ENCODE measurements at places on chromosomes 13 and 19. TPM values are rescaled to one million over a fixed set of nuclear protein-coding genes. Genes with fewer than 3 reads are reported as not detected.

ICAM5 gene
- 0.79 TPM for total RNA-seq

DNA sequence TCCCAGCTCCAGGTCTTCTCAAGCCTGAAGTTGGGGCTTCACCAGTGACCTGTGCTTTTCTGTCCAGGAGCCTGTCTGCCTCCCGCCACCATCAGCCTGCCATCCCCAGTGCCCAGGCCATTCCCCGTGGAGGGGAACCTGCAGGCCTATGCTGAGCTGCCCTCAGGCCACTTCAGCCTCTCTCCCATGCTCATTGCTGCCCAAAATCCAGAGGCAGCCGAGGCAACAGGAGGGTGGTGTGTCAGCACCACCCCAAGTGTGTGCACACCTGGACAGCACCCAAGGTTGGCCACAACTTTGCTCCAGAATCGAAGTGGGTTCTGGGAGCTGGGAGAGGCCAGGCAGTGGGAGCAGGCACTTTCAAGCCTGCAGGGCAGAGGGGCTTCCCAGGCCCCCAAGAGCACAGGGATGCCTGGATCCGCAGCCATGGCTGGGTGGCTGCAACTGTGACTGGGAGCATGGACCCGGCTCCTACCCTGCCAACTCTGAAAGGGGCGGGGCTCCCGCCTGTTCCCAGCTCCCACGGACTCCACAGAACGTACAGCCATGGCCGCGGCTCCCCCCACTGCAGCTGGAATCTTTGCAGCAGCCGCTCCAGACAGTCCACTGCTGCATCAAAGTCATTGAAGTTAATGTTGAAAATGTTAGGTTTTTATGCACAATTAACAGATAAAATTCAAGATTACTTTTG is 1747.0 kb downstream of the OLFM4 start:
- DNase-seq: no peak

ARHGAP45 gene
- total RNA-seq: not detected

DNA sequence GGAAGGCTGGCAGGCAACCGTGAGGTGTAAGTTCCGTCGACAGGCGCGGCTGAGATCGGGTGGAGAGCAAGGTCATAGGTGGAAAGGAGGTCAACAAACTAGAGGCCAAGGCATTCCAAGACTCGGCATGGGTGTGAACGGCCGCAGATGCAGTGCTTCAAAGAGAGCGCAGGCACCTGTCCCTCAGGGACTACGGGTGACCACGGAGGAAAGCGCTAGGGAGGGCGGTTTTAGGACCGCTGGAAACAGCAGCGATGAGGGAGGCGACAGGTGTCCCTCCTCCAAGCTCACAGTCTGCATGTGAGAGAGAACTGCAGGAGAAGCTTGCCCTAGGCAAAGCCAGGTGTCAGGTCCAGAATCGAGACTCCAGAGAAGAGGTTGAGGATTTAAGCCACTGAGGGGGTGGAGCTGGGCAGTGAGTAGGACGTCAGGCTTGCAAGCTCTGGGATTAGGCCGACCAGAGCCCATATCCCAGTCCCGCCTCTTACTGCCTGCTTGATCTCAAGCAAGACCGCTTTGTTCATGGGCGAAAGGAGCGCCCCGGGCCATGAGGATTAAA is 1.6 kb upstream of the MLNR start:
- DNase-seq: no peak

NKPD1 gene
- not detected for total RNA-seq

- no peak for DNase-seq
Observed at GRCh38 chr13:110115591-110115990, 191.4 kb downstream of the COL4A1 start.

- DNase-seq: no peak
Observed at GRCh38 chr13:19591864-19592263, 30.5 kb upstream of the TPTE2 start.

- no peak for DNase-seq
Observed at GRCh38 chr19:45070861-45071544, 5.3 kb downstream of the ZNF296 start.

CACNG8 gene
- not detected for total RNA-seq

- no peak for DNase-seq
Observed at GRCh38 chr13:36888645-36889044, 31.4 kb downstream of the SMAD9 start.

GFY gene
- not detected for total RNA-seq

Measured in SJSA1 (cell line).